Mucosa of descending colon (tissue), 3 donors: ENCODE measurements at places on chromosomes 16 and 17. TPM values are rescaled to one million over a fixed set of nuclear protein-coding genes. Genes with fewer than 3 reads are reported as not detected.

DNA sequence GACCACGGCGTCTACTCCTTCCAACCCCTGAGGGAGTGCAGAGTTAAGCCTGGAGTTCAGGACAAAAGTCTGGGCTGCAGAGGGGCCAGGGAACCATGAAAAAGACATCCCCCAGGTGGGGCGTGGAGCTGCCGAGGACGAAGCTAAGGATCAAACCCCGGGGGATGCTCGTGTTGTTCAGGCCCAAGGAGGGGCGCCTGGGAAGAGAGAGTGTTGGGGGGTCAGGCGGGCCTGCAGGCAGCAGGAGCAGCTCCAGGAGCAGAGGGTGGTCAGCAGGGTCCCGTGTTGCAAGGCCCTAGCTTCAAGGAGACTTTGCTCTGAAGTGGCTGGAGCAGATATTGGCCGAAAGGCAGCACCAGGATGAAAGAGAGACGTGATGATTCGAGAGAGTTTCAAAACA, 26.7 kb downstream of the NECAB2 start:
- DNase-seq, result no peak

DNA sequence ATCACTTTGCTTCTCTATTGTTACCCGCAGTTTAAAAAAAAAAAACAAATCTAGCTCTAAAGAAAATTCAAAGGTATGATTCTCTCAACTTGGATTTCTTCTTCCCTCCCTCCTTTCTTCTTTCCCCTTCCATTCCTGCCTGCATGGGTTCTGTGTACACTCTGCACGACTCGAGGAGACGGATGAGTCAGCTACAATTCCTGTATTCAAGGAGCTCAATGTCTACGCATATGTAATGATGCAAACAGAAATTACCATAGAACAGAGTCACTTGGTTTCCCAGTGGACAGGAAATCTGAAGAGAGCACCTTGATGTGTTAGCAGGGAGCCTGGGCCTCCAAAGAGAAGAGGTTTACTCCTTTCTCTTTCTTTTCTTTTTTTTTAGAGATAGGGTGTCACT, 92.3 kb downstream of the VPS53 start:
- no peak for DNase-seq

DNA sequence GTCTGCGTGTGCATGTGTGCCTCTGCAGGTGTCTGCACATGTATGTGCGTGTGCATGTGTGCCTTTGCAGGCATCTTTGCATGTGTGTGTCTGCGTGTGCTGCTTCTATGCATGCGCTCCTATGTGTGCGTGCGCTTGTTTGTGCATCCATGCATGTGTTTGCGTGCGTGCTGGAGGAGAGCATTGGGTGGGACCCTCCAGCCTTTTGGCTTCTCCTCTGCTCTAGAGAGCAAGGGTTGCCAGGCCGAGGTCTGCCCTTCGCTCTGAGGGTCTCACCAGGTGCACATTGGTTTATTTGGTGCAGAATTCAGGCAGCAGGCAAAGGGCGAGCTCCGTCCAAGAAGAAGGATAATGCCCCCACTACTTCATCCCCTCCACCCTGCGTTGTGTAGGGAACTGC, 1.1 kb upstream of the RAB40B start:
- no peak for DNase-seq

DNA sequence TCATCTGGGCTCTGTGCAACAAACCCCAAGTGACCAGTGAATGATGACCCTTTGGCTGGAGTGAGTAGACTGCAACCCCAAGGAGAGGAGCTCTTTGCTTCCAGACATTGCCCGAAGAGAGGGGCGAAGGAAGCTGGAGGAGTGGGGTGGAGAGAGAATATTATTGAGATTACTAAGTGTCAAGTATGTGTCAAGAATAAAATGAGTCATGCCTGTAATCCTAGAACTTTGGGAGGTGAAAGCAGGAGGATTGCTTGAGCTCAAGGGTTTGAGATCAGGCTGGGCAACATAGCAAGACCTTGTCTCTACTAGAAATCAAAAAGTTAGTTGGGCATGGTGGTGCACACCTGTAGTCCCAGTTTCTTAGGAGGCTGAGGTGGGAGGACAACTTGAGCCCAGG, 142.0 kb upstream of the CCL2 start:
- no peak for DNase-seq

DNA sequence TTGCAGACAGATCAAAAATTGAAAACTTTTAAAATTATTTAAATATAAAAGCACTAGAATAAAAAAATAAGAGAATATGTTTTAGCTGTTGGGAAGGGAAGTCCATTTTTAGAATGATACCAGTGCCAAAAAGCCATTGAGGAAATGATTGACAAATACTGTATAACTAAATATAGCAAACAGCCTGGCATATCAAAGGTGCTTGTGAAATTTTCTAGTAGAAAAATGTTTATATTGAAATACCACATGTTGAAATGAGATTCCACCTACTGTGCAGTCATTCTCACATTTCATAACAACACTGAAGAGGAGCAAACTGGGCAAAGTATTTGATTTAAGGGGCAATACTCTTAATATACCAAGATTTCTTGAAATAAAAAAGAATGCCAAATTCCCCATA, 183.5 kb downstream of the PHKB start:
- no peak for DNase-seq

The MT1A gene
- 9.7 TPM for total RNA-seq

- no peak for DNase-seq
Observed at GRCh38 chr16:81657781-81658180, 121.3 kb upstream of the PLCG2 start.

DNA sequence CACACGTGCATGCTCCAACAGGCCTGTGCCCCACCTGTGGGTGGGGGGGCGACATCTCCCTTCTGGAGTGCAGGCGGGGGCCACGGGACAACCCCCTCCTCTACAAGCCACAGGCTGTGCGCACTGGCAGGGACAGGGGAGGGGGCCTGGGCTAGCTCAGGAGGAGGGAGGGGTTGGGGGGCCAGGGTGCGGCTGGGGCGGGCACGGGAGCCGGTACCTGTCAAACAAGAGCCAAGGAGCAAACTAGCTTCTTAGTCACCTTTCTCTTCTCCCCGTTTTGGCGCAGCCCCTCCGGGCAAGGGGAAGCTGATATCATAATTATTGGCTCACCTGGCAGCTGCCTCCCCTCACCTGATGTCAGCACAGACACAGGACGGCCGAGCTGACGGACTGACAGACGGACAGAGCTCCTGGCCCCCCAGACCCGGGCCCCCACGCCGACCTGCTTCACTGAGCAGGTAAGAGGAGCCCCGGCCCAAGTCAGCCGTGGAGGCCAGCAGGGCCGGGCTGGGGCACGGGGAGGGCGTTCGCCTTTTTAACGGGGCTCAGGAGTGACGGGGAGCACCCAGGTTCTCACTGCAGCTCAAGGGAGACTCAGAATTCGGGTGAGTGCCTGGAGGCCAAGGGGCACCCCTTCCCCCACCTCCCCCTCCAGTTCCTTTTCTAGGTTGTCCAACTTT, at the start of gene FOXN1:
FOXN1 (plus strand) TSS at position 363 of the 680 bp plus-strand sequence. CDS start 17,622 bp downstream, outside the sequence.
- DNase-seq, result no peak

- DNase-seq, result no peak
Observed at GRCh38 chr16:8370374-8371270, 219.7 kb downstream of the TMEM114 start.

- DNase-seq, result no peak
Observed at GRCh38 chr17:63785556-63785955, 11.6 kb downstream of the DDX42 start.

GRCh38 chr17:75595284-75595919, 7.8 kb downstream of the MYO15B start:
- DNase-seq, result no peak

The CCL22 gene
- 0.51 TPM for total RNA-seq

- DNase-seq, result peak; percentile 92
Observed at GRCh38 chr16:89505204-89506112, 2.7 kb upstream of the SPG7 start.

DNA sequence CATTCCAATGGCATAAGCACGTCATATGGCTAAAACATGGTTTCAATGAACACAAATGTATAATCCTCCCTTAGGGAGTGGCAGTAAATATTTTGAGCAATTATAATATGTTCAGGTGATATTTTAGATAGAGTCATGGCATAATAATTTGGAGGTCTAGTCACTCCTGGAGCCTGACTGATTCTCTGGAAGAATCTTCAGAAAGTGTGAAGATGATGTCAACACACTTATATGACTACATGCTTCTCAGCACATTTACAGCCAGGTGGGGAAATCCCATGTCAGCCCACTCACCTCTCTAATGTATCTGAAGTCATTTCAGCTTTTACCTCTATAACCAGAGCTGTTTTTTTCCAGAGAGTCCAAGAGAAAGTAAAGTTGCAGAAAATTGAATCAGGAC, 474.8 kb downstream of the SHISA9 start:
- DNase-seq, result no peak

DNA sequence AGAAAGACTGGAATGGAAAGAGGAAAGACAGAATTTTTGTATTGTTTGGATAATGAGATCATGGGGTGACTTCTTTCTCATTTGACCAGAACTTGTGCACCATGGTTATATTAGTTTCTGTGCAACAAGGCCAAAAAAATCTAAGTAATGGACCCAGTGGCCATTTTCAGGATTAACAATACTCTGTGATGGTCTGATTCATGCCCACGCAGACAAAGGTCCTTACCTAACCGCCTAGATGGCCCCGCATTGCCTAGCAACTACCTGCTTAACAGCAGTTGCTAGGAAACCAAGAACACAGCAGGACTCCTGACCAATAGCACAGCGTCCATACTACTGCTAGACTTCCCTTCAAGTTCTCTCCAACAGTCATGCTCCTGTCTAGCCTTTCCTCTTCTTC, 22.4 kb downstream of the MIS12 start:
- no peak for DNase-seq

The ACSM2A gene
- total RNA-seq, result not detected

GRCh38 chr17:32143527-32143870, 1.2 kb downstream of the RHOT1 start:
- DNase-seq, result no peak

GRCh38 chr16:85654251-85655095, 34.3 kb downstream of the GINS2 start:
- DNase-seq, result no peak

GRCh38 chr17:60445144-60445543, 22.9 kb downstream of the CHCT1 start:
- no peak for DNase-seq

The NPIPA2 gene
- 8.8 TPM for total RNA-seq

The SLC35G6 gene
- total RNA-seq, result not detected

DNA sequence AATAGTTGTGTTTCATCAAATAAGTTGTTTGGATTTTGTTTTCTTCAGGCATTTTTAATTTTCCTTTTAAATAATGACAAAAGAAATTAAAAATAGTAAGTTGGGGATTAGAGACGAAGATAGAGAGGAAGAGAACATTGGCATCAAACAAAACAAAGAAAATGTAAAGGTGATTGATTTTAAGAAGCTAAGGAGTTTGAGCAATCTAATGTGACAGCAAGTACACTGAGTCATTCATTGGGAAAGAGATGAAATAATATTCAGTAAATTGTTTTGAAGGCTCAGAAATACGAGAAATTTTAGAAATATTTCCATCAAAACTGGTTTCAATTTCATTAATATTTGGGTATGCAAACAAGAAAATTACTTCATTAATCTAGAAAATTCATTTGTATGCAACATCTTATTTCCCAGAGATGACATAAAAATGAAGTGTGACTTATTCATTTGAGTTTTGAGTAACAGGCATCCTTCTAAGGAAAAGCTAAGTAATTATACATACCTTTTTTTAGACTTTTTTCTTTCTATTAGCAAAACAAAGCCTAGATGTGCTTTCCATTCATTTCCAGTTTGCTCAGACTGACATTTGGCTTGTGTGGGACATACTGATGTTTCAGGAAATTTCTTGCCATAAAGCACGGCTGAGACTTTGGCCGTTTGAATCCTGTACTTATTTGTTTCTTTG, 66.7 kb downstream of the COX10 start:
- DNase-seq, result no peak

DNA sequence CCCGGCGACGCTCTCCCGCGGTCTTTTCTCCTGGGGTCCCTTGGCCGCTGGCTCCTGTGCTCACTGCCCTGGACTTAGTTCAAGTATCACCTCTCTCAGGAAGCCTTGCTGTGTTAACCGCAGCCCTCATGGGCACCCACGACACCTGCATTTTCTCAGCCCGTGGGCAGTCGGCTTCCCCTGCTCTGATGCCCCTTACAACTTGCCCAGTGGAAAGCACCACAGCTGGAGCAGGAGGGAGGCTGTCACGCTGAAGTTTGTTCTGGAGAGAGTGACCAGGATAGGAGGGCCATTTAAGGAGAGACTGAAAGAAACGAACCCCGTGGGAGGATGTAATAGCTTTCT, 395 bp downstream of the STXBP4 start:
- no peak for DNase-seq

GRCh38 chr17:310111-311010, 42.2 kb downstream of the RPH3AL start:
- peak; percentile 35 for DNase-seq

The TMED6 gene
- total RNA-seq, result 2.3 TPM

DNA sequence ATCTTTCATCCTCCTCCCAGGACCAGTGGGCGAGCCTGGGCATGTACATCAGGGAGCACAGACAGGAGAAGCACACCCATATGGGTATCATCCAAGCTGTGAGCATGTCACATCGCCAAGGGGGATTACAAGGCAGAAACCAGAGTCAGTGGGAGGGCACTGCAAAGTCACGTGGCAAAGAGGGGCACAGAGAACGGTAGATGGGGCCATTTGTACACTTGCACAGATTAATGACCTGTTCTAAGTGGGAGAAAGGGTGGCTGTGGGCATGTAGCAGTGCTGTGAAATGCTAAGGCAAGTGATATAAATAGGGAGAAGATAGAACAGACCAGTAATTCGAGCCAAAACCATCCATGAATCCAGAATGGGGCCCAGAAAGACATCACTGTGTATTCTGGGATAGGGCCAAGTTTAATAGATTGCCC, 265.0 kb downstream of the CPPED1 start:
- no peak for DNase-seq

DNA sequence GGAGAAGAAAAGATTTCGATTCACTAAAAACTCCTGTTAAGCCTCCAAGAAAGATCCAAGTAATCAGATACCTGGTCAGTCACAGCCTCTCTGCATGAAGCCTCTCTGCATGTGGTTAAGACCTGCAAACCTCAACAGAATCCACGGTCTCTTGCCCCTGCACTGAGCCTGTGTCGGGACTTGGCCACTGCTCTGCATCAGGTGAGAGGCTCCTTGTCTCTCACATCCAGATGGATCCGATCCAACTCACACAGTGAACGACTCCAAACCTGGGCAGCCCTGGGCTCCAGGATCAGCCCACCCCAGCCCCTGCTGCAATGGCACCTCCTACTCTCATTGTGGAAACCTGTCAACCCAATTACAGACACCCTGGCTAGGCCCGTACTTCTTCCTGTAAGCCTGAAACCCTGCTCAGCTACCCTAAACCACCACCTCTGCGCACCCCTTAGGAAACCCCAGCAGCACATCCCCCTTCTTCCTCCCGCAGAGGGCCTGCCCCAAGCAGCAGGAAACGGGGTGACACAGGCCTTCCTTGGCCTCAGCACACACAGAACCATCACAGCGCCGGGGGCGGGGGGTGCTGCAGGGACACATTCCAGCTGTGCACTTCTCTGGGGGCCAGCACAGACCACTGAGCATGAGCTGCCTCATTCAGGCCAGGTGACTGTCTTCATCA, 129.5 kb downstream of the ANKRD11 start:
- DNase-seq, result peak; percentile 80

The TEKT1 gene
- total RNA-seq, result not detected
